ENCODE measurements at places on chromosomes 3 and 15. TPM values are rescaled to one million over a fixed set of nuclear protein-coding genes. Genes with fewer than 3 reads are reported as not detected.

LRRC49 gene
- total RNA-seq, result not detected

GATM gene
- 1.6 TPM for total RNA-seq

CD86 gene
- total RNA-seq, result 1.5 TPM

FES gene
- total RNA-seq, result 10.5 TPM

UBAP1L gene
- 3.5 TPM for total RNA-seq

DNA sequence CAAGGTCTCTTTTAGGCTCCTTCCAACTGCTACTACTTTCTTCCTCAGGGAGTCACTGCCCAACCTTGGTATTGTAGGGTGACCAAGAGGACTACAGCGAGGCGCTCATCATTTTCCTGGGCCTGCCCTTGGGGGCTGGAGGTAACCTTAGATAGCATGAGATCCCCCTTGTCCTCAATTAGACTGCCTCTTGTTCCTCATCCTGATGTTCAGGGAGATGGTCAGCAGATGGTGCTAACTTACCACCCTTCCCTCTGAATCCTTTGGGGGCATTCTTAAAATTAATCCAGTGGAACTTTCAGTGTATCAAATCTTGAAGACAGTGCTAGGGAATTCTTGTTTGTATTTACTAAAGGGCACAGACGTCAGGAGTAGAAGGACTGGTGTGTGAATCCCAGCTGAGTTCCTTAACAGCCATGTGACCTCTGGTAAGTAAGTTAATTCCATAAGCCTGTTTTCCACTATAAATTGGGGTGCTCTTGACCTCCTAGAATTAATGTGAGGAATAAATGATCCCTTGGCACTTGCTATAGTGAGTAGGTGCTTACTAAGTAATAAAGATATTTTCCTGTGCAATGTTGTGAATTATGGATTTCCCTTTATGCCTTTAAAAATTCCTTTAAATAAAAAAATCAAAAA is 4.1 kb upstream of the CLPX start:
- peak; percentile 46 for DNase-seq

GRCh38 chr3:115279939-115280338 is 132.9 kb upstream of the ZBTB20 start:
- no peak for DNase-seq

DNA sequence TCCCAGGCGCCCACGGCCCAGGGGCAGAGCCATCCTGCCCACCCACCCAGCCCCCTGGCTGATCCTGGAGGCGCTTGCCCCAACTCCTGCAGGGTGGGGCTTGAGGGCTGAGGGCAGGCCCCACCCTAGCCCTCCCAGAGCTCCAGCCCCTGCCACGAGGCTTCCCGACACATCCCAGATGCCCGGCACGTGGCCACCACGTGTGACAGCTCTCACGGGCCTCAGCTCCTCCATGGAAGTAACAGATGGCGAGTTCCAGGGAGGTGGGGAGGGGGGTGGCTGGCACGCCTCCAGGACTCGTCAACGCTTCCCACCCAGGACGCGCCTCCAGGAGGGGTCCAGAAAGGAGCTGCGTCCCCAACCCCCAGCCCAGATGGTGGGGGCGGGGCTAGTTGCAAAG is 29.1 kb downstream of the PLXND1 start:
- no peak for DNase-seq

DNA sequence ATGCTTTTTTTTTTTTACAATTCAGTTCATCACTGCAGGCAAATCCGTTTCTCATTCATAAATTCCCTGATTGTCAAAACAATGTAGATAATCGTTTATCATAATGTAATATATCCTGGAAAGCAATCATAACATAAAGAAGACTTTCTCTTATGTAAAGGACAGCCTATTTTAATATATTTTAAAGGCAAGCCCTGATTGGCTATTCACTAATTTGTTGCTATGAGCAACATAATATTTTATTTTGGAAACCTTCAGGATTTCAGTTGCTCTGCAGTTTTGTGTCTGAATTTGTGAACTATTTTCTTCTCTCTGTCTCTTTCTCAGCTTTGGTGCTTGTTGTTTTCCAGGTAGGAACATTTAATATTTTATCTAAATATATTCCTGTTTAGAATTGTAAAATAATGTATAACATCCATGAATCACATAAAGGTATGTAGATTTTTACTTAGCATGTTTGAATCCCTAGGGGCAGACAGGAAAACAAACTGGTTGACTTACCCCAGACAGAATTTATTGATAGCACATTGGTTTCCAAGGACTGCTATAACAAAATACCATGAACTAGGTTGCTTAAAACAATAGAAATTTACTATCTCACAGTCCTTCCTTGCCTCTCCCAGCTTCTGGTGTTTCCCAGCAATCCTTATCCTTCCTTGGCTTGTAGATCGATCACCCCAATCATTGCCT is 253.5 kb downstream of the CDIN1 start:
- DNase-seq, result no peak

DNA sequence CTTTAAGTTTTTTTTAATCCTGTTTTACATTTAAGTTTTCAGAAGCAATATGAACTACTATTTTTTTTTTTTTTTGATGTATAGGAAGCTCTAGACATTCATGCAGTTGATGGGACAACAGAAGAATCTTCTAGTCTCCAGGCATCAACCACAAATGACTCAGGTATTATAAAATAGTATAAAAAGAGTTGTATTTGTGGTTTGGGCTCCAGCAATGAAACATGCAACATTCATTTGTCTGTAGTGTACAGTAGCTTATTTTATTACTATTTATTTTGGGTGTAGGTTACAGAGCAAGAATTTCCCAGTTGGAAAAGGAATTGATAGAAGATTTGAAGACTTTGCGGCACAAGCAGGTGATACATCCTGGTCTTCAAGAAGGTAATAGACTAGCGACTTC is 38.6 kb downstream of the MGA start:
- DNase-seq, result no peak

DNA sequence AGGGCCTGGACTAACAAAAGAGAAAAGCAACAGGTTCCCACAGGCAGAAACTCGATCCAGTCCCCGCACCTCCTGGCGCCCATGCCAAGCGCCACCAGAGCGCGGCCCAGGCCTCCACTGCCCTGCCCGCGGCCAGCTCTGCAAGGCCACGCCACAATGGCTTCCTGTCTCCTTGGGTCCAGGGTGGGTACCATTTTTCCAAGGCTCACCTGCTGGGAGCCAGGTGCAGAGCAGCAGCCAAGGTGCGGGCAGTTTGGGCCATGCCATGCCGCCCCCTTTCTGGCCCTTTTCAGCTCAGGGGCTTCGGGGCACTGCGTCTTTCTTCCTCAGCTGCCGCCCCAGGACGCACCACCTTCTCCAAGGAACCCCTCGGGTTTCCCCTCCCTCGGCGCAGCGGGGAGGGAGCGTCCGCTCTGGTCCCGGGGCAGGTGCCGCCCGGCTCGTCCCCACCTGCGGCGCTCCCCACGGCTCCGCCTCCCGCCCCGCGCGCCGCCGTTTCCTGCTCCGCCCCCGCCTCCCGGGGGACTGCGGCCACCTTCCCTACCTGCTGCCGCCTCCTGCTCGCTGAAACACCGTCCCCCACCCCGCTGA is at the start of gene ILDR1:
Gene ILDR1 (minus strand): TSS at position 437 of the 591 bp plus-strand sequence. CDS start 170 bp downstream, at position 267.
- peak; percentile 33 for DNase-seq

DNA sequence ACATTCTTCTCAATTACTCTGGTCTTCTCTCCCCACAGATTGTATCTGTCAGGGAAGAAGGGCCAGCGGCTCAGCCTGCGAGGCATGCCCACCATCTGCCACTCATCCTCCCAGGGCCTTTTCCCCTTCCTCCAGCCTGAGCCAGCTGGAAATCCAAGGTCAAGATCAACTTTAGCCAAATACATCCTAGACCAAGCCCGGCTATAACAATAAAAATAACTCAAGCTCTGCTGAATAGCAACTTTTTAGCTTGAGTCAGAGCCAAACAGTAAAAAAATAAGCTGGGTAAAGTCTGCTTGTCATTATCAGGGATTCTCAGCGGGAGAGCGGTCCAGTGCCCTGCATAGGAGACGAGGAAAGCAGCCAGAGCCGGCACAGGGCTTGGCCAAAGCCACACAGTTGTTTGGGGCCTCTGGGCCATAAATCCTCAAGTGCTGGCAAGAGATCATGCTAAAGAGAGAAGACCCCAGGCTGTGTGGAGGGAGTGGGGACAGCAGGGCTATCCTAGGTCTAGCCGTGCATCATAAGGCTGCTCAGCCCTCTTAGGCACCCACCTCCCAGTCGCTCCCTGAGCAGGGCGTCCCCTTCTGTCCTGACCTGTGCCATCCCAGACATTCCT is 76.2 kb upstream of the HERC1 start:
- no peak for DNase-seq

DNA sequence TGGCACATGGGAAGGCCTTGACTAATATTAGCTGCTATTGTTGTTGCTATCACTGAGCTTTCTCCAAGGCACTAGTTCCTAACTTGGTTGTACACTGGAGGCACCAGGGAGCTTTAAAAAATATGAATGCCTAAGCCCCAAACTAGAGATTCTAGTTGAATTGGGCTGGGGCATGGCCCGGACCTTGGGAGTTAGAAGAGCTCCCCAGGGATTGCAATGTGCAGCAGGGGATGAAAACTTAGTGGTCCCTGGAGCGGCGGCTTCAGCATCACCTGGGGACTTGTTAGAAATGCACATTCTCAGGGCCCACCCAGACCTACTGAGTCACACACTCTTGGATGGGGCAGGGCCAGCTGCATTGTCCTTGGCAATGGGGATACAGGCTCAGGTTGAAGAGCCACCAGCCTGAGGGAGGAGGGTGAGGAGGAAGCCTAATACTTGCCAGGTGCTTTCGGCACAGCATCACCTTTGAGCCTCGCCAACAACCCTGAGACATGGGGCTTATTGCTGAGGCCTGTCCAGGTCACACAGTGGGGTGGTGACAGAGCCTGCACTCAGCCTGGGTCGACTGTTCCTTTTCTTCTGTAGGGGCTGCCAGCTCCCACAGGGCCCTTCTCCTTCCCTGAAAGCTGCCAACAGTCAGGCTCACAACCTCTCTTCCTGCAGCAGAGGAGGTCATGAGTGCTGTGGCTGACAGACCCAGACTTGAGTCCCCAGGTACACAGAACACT is 84.5 kb downstream of the ATP2B2 start:
- no peak for DNase-seq

GRCh38 chr3:192825657-192826200 is 91.9 kb downstream of the MB21D2 start:
- no peak for DNase-seq

- DNase-seq, result no peak
These were observed 16.9 kb downstream of the NR2F2 start for GRCh38 chr15:96347181-96348111.

DNA sequence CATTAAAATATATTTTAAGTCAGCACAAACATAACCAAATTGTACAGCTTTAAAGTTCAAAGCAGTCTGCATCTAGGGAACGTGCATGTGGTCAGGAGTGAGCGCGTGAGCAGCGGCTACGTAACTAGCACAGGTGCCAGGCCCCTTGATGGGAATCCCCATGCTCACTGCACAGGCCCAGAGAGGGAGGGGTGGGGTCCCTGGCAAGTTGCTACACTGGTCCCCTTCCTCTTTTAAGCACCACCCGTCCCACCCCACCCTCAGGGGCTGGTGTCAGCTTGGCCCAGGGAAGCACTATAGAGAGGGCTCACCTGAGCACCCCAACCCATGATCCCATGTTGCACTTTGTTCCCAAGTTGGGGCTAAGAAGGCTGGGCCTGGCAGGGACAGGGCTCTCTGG is 835 bp upstream of the GMPPB start:
- peak; percentile 38 for DNase-seq

DNA sequence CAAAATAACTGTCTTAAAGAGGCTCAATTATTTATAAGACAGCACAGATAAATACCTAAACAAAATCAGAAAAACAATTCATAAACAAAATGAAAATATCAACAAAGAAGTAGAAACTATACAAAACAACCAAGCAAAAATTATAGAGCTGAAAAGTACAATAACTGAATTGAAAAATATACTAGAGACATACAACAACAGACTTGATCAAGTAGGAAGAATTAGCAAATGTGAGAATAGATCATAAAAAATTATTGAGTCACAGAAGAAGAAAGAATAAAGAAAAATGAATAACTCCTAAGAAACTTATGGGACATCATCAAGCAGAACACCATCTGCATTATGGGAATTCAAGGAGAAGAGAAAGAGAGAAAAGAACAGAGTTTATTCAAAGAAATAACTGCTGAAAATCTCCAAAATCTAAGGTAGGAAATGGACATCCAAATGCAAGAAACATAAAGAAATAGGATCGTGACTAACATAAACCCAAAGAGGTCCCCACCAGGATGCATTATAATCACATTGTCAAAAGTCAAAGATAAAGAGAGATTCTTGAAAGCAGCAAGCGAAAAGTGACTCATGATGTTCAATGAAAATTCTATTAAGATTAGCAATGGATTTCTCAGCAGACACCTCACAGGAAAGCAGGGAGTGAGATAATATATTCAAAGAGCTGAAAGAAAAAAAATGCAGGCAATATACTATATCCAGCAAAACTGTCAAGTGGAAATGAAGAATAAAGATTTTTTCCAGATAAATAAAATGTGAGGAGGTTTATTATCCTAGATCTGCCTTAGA is 85.9 kb downstream of the DCLK3 start:
- DNase-seq, result no peak

DNA sequence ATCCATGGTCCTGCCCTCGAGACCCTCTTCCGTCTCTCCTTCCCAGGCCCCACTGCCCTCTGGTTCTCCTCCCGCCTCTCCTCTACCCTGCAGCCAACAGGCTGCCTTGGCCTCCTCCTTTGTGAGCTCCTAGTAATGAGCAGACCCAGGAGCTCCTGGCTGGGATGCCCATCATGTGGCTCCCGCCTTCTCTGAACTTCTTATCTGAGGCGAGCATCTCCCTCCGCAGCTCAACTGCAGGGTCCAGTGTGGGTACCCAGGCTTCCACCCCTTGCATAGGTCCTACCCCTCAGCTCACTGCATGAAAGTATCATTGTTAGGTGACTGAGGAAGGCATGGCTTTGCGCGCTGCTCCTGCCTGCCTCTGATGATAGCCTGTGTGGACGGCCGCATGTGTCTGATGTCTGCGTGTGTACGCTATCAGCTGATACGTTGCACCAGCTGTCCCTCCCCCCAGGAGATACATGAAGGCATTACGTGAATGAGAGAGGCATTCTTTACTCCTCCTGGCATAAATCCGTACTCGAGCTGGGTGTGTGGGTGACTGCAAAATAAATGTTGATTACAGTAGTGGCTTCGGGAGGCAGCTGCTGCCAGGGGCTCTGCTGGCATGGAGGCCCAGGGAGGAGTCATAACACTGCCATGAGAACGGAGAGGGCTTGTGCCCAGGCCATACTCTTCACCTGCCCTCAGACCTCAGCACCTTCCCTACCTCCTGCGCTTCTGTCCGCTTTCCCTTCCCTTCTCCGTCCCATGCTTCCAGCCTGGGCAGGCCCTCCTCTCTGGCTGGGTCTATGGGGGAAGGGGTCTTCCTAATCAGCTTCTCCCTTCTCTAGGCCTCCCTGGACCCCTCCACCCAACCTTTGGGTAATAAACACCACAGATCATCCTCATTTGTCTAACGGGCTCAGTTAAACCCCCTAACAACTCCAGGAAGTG is 48.8 kb downstream of the ZNF710 start:
- DNase-seq, result no peak

GRCh38 chr15:99594916-99595315 is 29.1 kb downstream of the MEF2A start:
- no peak for DNase-seq

- DNase-seq, result no peak
These were observed 904.0 kb downstream of the TBL1XR1 start for GRCh38 chr3:176293276-176293675.

All from activated CD8-positive, alpha-beta T cell treated with anti-CD3 and anti-CD28 coated beads, Interleukin-2, amount 10 ng/mL, durations not matched to agents 7 days and 5 days (primary cell).